ENCODE measurements at places on chromosomes 1 and 21.
A peak's percentile ranks its signal among the peaks of the same experiment; 100 is the strongest.

DNA sequence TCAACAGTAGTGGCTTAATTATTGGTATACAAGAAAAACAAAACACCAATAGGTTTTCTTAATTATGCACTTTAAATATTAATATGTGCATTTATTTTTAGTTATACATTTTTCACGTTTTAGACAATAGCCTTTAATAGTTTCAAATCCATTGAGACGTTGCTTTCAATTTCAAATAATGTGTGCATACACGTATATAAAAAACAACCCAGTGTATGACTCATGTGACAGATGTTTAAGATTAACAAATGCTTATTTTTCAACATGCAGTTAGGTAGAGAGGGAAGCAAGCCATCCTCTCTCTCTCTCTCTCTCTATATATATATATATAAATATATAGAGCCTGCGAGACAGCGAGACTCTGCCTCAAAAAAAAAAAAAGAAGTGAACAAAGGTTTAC, 24.3 kb downstream of the EYA3 start:
- DNase-seq: no peak

DNA sequence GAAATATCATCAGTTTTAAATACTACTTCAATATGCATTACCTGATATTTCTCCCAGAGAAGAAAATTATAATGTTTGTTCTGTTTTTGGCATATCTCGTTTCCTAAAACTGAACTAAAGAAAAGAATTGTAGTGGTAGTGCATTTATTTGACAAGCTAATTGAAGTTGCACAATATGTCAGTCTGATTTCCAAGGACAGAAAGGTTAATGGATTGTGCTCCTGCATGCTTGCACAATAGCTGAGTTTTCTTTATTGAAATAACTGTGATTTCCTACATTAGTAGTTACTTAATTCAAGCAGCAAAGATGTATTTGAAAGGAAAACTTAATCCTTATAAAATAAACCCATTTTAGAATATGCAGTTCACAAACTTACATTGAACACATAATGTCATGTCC, 2047.7 kb downstream of the NCAM2 start:
- DNase-seq: no peak

DNA sequence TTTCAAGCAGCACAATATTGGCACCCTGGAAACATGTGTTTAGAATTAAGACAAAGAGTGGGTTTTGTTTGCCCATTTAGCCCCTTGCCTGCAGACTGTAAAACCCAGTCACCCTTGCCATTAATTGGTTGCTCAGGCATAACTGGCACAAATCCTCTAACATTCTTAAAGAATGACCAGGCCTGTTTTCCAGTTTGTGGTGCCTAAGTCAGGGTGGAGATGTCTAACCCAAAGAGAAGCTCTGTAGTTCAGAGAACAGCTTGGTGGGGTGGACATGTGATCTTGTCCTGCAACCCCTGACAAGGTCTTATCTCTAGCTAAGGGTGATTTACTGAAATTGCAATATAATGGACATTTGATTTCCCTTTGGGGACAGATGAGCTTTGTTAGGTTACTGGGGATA, 8.8 kb upstream of the ANGPTL7 start:
- DNase-seq: peak; percentile 51

- DNase-seq: no peak
Measured at GRCh38 chr1:15348648-15349047, 61.0 kb upstream of the EFHD2 start.

GRCh38 chr1:212738330-212738729, 38.7 kb upstream of the BATF3 start:
- DNase-seq: peak; percentile 31

DNA sequence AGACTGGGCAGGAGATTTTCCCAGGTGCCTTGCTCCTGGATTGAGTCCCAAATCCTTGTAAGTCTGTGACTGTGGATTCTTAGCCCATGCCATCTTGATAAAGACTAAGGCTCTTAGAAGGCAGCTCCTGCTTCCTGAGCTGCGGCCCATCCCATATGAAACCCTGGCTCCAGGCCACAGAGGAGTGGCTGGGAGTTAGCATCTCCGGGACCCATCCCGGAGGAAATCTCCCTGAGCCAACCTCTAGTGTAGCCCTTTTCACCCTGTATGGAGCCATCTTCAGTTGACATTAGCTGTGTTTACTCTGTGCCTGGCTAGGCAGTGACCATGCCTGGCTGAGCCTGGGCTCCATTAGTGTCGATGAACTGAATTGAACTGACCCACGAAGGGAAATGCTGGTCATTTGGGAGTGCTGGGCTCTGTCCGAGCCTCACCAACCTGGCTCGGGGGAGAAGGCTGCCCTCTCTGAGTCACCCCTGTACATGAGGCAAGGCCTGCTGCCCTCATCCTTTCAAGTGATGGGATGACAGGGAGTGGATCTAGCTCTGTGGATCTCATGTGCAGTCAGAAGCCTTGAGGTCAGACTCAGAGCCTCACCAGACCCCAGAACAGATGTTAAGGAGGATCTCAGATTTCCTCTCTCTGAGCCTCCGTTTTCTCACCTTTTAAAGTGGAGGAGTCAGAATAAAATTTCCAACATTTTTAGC, 37.5 kb downstream of the LGR6 start:
- no peak for DNase-seq

GRCh38 chr1:112209493-112209892, 186.5 kb upstream of the CTTNBP2NL start:
- no peak for DNase-seq

GRCh38 chr1:228935855-228936727, 200.8 kb downstream of the RHOU start:
- no peak for DNase-seq

DNA sequence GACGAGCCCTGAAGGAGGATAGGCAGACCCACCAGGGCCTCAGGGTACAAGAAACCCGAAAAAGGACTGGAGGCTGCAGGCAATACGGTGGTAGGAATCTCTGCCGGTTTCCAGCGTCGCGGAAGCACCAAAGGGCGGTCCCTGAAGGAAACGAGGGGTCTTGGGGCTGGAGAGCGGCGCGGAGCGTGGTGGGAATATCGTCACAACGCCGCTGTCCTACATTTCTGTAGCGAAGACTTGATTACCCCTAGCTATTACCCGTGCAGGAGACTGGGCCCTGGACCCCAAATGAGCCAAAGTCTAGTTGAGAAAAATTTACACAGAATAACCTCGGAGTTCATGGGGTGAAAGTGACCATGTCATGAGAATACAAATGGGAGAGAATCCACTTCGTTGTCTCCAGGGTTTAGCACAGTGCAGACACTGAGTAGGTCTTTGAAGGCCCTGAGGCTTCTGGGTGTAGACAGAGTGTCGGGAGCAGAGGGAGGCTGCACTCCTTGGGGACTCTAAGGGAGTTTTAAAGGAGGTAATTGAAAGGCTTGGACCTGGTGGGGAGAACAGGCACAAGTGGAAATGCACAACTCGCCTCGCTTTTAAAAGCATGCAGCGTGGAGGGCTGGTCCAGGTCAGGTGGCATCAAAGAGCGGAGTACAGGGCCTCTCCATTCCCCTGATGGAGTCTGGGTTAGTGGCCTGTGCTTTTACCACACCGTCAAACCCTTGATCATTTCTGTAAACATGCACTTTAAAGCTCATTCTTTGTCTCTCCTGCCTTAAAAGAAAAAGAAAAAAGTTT, 1.5 kb downstream of the ATP1A1 start:
- peak; percentile 55 for DNase-seq

- peak; percentile 88 for DNase-seq
Measured at GRCh38 chr1:8343464-8344001, 25.6 kb downstream of the SLC45A1 start.

GRCh38 chr1:36401602-36402503, 4.1 kb upstream of the LSM10 start:
- no peak for DNase-seq

DNA sequence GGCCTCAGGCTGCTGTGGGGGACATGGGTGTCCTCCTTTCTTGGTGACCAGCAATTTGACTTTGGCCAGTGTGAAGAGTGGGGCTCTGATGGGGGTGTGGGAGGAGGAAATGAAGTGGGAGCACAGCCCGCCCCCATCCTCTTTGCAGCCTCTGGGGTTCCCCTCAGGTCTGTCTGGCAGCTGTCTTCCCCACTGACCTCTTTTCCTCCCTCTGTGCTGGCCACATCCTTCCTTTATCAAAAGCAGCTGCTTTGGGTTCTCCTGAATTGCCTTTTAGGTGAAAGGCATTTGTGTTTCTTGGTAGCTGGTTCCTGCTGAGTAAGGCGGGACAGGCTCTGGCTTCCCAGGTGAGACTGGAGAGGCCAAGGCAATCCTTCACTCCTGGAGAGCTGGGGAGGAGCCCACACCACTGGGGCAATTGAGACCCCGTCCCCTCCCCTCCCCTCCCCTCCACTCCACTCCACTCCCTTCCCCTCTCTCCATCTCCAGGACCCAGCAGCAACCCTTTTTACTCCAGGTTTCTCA, 24.9 kb downstream of the PCAT6 start:
- DNase-seq: no peak

DNA sequence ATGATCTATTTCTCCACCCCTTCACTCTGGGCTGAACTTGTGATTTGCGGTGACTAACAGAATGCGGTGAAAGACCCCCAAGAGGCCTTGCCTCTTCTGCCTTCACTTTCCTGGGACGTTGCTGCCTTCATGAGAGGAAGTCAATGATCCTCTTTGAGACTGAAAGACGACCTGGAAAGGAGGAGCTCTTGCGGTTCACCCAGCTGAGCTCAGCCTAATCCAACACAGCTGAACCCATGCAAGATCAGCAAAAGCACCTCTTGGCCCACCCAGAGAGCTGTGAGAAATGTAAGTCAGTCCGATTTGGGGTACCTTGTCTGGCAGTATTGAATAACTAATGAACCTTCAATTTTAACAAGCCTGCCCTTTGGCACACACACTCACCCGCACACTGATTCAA, 767.4 kb upstream of the TPTE start:
- no peak for DNase-seq

GRCh38 chr1:45394342-45394741, 54.1 kb upstream of the MUTYH start:
- no peak for DNase-seq
